ENCODE measurements at places on chromosomes 1 and 21.

- DNase-seq = no peak
These were observed 113.2 kb downstream of the RUNX1 start for GRCh38 chr21:34935898-34936297.

GRCh38 chr1:30758785-30759380 is 1.3 kb upstream of the LAPTM5 start:
- DNase-seq = no peak

DNA sequence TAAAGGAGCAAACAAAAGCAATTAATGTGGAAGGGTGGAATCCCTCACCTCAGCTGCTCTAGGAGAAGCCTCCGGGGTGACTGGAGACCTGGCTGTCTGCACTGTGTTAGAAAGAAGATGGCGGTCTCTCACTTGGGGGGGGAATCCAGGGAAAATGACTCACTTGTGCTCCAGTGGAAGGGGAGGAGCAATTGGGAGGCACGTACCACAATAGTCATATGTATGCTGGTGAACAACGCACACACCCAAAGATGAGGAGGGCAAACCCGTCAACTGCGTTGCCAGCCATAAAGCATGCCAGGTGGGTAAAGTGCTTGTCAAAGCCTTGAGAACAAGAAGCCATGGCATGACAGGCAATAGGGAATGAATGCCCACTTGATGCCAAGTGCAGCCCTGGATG is 22.1 kb downstream of the PLEKHA6 start:
- DNase-seq = no peak

DNA sequence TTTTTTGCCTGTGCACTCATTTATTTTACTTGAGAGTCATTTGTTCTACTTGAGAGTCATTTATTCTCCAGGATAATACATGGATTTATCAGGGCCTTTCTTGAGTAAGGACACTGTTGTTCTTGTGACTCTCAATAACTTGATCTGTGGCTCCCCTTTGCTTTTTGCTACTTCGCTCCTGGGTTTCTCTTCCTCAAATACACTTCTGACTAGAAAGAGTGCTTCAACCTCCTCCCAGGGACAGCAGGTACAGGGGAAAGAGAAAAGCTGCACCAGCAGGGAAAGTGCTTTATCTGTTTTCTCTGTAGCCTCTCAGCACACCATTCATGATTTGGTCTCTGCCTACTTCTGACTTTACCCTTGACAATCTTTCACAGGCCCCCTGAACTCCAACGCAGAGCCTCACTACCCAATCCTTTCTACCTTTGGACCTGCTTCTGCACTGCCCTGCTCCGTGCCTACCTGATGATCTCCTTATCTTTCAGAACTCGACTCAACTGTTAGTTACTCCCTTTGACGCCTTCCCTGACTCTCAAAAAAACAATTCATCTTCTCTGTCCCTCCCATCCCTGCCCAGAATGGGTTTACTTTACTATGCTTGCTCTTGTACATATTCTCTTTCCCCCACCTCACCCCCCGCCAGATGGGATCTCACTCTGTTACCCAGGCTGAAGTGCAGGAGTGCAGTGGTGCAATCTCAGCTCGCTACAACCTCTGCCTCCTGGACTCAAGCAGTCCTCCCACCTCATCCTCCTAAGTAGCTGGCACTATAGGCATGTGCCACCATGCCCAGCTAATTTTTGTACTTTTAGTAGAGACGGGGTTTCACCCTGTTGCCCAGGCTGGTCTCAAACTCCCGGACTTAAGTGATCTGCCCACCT is 15.6 kb upstream of the PIGM start:
- DNase-seq = no peak

DNA sequence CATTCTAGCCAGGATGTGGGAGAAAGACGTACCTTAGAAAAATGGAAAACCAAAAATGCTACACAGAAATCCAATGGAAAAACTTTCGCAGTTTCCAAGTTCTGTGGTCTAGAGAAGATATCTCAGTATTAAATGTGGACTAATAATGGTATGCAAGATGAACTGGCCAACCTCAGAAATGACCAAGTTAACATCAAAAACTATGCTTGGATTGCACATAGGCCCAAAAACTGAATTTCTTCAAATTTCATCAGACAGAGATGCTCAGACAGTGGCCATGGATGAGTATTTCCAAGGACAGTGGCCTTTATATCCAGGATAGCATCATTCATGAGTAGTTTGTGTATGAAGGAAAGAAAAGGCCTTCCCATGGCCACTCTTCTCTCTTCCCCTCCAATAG is 132.2 kb downstream of the TIAM1 start:
- no peak for DNase-seq
